ENCODE measurements at places on chromosomes 7 and 10.
A peak's percentile ranks its signal among the peaks of the same experiment; 100 is the strongest.

- DNase-seq: peak; percentile 85
Measured at GRCh38 chr10:93288679-93289634, 193.2 kb downstream of the MYOF start.

DNA sequence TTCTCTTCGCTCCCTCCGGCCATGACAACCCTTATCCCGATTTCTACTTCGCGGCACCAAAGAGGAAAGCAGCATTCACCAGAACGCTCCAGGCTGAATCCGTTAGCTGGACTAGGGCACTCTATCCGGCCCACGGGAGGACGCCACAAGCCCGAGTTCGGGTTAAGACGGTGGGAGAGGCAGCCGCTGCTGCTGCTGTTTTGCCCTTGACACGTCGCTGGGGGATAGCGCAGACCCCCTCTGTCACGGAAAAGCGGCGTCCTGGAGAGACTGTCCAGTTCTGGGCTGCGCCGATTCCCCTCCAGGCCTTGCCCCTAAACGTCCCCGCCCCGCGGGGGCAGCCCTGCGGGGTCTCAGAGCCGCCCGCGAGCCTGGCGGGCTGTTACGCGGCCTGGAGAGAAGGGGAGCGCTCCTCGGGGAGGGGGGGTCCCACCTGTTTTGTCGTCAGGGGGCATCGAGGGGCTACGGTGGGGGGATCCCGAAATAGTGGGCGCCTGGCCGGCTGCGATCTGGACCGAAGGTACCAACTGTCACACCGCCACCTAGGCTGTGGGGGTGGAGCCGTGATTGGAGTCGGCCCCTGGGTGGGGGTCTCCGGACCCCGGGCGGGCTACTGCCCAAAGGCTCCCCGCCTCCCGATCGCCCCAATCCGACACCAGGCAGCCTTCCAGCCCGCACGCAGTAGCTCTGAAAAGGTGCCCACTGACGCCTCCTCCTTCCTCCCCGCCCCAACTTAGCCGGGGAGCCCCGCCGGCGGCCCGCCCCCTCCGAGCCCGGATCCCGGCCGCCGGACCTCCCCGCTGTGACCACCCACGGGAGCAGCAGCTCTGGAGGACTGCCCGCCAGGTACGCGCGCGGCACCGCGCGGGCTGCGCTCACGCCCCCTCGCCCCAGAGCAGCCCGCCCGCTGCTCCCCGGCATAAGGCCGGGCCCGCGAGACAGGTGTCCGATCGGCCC lies 772 bp downstream of the SGMS1 start:
- DNase-seq: peak; percentile 65

GRCh38 chr10:15324611-15325010 lies 46.5 kb downstream of the FAM171A1 start:
- DNase-seq: no peak

DNA sequence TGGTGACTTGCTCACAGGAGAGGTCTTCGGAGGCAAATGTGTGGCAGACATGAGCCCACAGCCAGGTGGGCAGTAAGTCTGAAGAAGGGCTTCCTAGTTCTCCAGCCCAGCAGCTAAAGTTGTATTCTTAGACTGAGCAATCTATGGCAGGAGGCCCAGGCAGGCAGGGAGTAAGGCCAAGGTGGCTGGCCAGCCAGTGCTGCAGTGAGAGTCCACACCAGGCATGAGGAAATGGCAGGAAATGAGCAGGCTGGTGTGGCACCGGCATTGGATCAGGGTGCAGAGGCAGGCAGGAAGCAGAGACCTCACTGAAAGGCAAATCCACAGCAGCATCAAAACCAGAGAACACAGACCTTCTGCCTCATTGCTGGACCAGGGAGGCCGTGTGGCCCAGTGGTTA lies 84.6 kb upstream of the PDE1C start:
- DNase-seq: no peak

- DNase-seq: no peak
Measured at GRCh38 chr7:117445206-117445605, 17.9 kb upstream of the ASZ1 start.

DNA sequence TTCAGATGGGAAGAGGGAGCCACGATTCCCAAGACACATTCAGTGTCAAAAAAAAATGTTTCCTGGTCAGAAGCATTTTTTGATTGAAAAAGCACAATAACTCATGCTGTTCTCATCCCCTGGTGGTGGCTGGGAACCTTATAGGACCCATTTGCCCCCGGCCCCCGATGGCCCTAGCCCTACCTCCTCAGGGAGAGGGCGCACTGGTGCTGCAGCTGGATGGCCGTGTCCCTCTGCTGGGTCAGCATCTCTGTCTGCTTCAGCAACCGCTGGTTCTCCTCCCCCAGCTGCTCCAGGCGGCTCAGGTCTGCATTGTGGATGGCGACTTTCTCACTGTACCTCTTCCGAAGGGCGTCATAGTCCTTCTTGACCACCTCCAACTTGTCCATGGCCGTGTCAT lies 83.3 kb downstream of the DLG5 start:
- no peak for DNase-seq

DNA sequence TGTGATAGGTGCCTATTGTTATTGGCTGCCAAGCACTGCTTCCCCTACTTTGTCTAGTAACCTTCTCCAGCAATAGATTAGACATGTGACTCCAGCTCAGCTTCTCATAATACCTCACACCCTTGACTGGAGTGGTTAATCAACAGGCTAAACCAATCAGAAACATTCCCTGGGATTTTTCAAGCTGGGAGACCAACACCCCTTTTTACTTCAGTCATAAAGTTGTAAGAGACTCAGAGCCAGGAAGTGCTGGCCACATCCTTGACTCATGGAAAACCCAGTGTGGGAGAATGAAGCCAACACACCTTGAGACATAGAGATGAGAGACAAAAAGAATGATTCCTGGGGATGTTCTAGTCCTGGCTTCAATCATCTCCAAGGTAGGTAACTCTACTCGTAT lies 62.6 kb upstream of the HECTD2 start:
- no peak for DNase-seq

- no peak for DNase-seq
Measured at GRCh38 chr7:34747176-34747781, 89.3 kb downstream of the NPSR1 start.

GRCh38 chr7:65800890-65801341 lies 72.0 kb upstream of the VKORC1L1 start:
- DNase-seq: no peak

- no peak for DNase-seq
Measured at GRCh38 chr7:26992670-26993069, 103.1 kb downstream of the HOXA1 start.

- no peak for DNase-seq
Measured at GRCh38 chr10:74164716-74165529, 13.9 kb downstream of the ADK start.

DNA sequence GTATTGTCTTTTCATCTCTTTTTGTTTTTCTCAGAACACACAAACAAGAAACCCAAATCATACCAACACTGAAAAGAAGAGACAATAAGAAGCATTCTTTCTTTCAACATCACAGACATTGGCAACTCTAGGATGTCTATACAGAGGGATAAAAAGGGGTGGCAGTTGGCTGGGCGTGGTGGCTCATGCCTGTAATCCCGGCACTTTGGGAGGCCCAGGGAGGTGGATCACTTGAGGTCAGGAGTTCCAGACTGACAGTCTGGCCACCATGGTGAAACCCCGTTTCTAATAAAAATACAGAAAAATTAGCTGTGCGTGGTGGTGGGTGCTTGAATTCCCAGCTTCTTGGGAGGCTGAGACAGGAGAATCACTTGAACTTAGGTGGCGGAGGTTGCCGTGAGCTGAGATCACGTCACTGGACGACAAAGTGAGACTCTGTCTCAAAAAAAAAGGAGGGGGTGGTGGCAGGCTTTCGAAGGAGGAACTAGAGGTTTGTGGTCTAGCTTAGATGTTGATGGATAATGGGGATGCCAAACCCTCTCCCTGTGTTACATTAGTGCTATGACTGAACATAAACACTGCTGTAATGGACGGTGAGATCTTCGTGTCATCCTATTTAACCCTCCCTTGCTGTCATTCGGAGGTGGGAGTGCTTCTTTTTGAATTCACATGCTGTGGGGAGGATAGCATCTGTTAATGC lies 9.4 kb downstream of the CNNM2 start:
- no peak for DNase-seq

DNA sequence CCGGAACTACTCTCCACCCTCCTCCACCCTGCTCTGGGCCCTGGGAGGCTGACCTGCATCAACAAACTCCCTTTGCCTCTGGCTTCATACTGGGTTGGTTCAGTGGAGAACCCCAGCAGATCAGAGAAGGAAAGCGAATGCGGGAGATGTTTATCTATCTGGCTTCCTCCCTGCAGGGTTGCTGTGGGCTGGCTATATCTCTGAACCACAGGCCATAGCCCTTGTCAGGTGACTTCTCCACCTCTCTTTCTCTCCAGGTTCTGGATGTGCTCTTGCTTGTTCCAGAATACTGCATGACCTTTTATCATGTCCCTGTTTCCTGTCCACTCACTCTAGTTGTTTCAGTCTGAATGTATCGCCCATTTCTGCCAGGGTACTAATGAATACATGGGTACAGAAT lies 51.7 kb upstream of the IFRD1 start:
- no peak for DNase-seq

DNA sequence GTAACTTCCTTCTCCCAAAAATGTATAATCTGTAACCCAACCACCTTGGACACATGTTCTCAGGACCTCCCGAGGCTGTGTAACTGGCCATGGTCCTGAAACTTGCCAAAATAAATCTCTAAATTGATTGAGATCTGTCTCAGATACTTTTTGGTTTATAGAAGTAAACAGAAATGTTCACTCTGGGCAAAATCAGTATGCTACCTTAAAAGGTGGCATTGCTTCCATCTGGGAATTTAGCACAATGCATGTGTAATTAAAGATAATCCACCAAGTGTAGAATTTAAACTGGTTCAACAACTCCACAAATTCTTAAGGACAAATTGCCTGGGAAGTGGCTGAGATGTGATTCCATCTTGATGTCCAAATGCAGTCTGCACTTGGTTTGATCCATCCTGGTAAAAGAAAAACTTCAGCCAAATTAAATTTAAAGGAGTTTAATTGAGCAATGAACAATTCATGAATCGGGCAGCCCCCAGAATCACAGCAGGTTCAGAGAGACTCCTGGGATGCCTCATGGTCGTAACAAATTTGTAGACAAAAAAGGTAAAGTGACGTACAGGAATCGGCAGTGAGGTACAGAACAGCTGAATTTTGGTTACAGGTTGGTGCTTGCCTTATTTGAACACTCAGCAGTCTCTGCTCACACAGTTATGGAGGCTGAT lies 102.6 kb upstream of the PFKP start:
- no peak for DNase-seq

GRCh38 chr10:131387018-131387529 lies 75.6 kb upstream of the TCERG1L start:
- DNase-seq: no peak

DNA sequence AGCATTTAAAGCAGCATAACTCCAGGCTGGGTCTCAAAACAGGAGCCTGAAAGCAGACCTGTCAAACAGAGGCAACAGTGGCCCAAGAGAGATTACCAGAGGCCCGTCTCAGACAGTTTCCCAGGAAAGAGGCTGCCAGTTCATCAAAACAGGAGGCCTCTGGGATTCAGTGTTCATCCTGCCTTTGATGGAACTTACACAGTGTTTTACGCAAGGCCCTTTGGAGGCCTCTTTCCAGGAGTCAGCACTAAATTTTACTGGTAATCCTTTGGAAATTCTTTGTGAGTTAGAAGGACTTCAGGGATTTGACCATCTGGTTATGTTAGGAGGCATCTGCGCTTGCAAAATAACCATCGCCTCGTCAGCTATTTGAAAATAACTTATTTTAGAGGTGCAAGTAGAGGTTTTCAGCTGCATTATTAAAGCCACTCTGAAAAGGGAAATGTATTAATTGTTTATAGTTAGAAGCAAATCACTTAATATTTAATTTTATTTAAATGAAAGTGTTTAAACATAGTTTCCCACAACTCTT lies 501.2 kb upstream of the COBL start:
- DNase-seq: peak; percentile 27

DNA sequence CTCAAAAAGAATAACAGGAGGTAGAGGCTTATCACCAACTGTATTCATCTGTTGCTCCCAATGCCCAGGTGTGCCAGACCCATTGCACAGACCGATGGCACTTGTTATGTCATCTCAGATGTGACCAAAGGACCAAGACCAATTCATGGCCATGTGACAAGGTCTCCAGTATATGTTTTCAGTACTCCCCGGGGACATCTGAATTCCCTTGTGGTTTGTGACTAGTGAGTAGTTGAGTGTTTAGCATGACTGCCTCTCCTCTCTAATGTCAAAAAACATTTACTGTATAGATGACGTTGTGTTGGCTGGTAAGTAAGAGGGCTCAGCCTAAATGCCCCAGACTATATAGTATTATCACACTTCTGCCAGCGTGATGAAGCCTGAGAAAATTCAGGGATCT lies 202.1 kb upstream of the SMIM30 start:
- DNase-seq: no peak

GRCh38 chr7:5041047-5041446 lies 4.6 kb upstream of the RBAK start:
- DNase-seq: no peak

DNA sequence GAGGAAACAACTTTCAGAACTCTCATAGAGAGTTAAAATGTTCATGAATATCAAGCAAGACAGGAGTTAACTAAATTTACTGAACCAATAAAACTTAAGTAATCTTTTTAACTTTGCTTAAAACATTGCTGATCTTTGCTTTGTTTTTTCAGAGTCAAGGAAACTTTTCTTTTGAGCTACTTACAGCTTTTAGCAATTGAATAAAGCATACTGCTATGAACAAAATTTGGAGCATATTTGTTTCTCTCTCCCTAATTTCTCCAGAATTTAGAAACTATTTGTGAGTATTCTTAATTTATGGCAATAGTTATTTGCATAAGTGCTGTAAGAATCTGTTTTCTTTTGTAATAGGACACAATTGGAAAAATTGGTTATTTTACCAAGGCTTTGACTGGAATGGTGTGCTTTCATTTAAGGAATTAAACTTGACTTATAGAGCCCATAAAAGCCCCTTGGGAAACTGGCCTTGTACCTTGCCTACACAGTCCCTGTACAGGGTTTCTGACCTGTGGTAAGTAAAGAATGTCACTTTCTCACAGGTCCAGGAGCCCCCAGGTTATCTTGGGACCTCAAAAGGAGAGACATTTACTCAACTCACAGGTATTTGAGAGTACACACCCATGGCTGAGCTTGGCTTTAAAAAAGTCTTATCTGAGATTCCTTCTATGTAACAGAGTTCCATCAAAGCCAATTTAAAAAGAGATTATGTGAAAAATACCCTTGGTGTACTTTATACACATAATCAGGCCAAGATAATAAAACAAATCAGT lies 23.3 kb upstream of the KIAA1549 start:
- DNase-seq: no peak

DNA sequence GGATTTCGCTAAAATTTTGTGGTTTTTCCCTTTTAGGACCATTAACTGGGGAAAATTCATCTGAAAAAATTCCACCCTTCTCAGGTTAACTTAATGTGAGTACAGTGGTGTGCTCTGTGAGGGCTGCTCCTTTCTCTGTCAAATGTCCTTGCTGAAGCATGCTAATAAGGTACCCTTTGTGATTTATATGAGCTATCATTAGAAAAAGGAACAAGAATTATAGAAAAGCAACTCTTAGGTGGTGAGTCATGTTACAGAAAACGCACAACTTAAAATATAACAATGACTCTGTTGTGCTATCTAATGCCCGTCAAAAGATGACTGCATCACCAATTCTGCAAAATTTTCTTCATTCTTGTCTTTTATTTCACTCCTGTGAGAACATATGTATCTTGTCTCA lies 162.0 kb upstream of the MAGI2 start:
- DNase-seq: no peak

- no peak for DNase-seq
Measured at GRCh38 chr7:100059251-100059739, 9.7 kb downstream of the ZSCAN21 start.
